ENCODE measurements at places on chromosomes 1 and 21. TPM values are rescaled to one million over a fixed set of nuclear protein-coding genes. Genes with fewer than 3 reads are reported as not detected.

GRCh38 chr1:244113532-244114320, 62.6 kb downstream of the ZBTB18 start:
- no peak for DNase-seq

GRCh38 chr1:228306275-228307217, 98.7 kb downstream of the OBSCN start:
- DNase-seq = no peak

DNA sequence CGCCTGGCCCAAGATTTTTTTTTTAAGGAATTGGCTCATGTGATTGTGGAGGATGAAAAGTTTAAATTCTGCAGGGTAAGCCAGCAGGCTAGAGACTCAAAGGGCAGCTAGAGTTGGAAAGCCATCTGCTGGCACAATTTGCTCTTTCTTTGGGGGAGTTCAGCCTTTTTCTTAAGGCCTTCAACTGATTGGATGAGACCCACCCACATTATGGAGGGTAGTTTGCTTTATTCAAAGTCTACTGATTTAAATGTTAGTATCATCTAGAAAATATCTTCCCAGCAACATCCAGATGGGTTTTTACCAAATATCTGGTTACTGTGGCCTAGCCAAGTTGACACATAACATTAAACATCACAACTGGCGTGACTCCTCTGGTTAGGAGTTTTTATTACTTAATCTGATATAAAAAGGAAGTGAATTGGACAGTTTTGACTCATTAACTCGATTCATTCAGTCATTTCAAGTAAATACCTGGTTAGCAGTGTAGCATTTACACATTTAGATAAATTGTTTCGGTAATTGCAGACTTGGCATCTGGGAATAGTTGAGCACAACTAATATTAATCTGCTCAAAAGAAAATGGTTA, 12.4 kb downstream of the HOOK1 start:
- no peak for DNase-seq

The LMOD1 gene
- total RNA-seq = not detected

The CR2 gene
- total RNA-seq = not detected

The TSPAN1 gene
- total RNA-seq = not detected

Data from activated CD8-positive, alpha-beta memory T cell treated with anti-CD3 and anti-CD28 coated beads, Interleukin-2, amount 10 ng/mL, durations not matched to agents 7 days and 5 days (primary cell).